ENCODE measurements at places on chromosomes 5 and 9. TPM values are rescaled to one million over a fixed set of nuclear protein-coding genes. Genes with fewer than 3 reads are reported as not detected.

CDC23 gene
- total RNA-seq: 23.8 TPM

PCSK1 gene
- not detected for total RNA-seq

SOHLH1 gene
- not detected for total RNA-seq

- H3K4me1 ChIP-seq: no peaks in the 10 kb centered on the region
- H3K27me3 ChIP-seq: no peaks in the 10 kb centered on the region
- no peaks in the 10 kb centered on the region for H3K36me3 ChIP-seq
- H3K27ac ChIP-seq: no peak overlapping the region
- no peak overlapping the region for H3K4me3 ChIP-seq
- DNase-seq: no peak
These were observed 165.6 kb downstream of the MACROH2A1 start for GRCh38 chr5:135233477-135233876.

GRCh38 chr5:90402521-90403255, 6.9 kb downstream of the CETN3 start:
- H3K4me1 ChIP-seq: no peaks in the 10 kb centered on the region
- peaks cover 16% of the 10 kb centered on the region for H3K36me3 ChIP-seq
- no peak overlapping the region for H3K4me3 ChIP-seq

- no peak for DNase-seq
- H3K4me3 ChIP-seq: no peak overlapping the region
- H3K27me3 ChIP-seq: no peaks in the 10 kb centered on the region
- H3K4me1 ChIP-seq: no peaks in the 10 kb centered on the region
- no peaks in the 10 kb centered on the region for H3K36me3 ChIP-seq
These were observed 273.1 kb downstream of the KIAA0825 start for GRCh38 chr5:94345257-94345656.

GRCh38 chr5:129746876-129747275, 1.0 kb upstream of the MINAR2 start:
- no peak overlapping the region for H3K27ac ChIP-seq
- no peaks in the 10 kb centered on the region for H3K4me1 ChIP-seq
- H3K36me3 ChIP-seq: no peaks in the 10 kb centered on the region

DNA sequence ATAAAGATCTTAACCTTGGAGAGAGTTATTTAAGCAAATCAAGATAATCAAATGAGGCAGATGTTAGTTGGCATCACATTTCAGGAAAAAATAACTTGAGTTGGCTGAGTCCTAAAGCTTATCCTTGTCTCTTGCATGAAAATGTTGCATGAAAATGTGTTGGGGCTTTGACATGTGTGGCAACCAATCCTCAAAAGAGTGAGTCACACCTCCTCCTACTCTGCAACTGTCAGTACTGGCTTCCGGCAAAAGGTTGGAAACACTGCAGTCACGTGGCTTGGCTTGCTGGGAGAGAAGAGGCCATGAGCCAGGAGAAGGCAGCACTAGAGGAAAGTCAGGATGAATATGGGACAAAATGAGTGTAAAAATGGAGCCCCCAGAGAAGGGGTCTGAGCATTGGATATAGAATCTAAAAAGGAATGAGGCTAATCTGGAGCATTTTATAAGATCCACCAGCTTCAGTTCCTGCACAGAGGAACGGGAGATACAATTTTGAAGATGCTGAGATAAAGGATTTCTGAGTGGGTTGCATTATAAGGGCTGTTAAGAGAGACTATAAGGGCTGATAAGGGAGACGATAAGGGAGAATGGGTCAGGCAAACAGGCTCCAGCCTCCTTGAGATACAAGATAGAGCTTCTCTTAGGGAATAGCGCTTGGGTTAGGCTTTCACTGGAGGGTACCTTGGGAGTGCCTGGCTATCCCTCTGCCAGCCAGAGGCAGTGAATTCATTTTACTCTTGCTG, 43.1 kb downstream of the SPATA31D1 start:
- H3K36me3 ChIP-seq: no peaks in the 10 kb centered on the region
- DNase-seq: no peak
- H3K4me3 ChIP-seq: no peak overlapping the region
- no peak overlapping the region for H3K27ac ChIP-seq

DNA sequence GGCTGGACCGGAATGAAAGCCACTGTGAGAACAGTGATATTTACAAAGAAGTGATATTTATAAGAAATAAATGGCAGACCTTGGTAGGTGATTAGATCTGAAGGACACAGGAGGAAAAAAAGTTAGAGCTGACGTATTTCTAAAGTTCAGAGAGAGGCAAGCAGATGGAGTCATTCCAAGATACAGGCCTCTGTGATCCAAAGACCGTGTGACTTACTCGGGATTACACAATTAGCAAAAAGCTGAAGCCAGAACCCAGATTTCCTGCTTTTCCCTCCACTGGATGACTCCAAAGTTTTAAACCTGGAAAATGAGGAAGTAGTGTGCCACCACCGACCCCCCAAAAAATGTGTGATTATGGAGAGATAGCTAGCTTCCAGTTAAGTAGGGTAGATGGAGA, 3.1 kb upstream of the DOCK8 start:
- no peak overlapping the region for H3K4me3 ChIP-seq
- no peak overlapping the region for H3K27ac ChIP-seq
- H3K4me1 ChIP-seq: peaks cover 13% of the 10 kb centered on the region
- H3K27me3 ChIP-seq: no peaks in the 10 kb centered on the region
- no peak for DNase-seq
- no peaks in the 10 kb centered on the region for H3K36me3 ChIP-seq

DNA sequence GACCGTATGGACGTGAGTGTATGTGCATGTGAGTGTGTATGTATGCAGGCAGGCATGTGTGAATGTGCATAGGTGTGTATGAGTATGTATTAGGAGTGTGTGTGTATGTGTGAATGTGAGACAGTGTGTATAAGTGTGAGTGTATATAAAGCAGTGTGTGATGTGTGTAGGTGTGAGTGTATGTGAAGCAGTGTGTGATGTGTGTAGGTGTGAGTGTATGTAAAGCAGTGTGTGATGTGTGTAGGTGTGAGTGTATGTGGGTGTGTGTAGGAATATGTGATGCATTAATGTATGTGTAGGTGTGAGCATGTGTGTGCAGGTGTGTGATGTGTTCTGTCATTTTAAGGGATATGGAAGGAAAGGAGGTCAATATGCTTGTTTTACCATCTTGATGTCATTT, 215.5 kb downstream of the GADD45G start:
- DNase-seq: no peak
- no peak overlapping the region for H3K27ac ChIP-seq
- no peak overlapping the region for H3K4me3 ChIP-seq
- no peaks in the 10 kb centered on the region for H3K36me3 ChIP-seq

GRCh38 chr5:65924366-65925043, 1.9 kb upstream of the ERBIN start:
- H3K27me3 ChIP-seq: no peaks in the 10 kb centered on the region
- no peak for DNase-seq
- H3K36me3 ChIP-seq: no peaks in the 10 kb centered on the region
- H3K27ac ChIP-seq: peak overlapping the region; percentile 81

DNA sequence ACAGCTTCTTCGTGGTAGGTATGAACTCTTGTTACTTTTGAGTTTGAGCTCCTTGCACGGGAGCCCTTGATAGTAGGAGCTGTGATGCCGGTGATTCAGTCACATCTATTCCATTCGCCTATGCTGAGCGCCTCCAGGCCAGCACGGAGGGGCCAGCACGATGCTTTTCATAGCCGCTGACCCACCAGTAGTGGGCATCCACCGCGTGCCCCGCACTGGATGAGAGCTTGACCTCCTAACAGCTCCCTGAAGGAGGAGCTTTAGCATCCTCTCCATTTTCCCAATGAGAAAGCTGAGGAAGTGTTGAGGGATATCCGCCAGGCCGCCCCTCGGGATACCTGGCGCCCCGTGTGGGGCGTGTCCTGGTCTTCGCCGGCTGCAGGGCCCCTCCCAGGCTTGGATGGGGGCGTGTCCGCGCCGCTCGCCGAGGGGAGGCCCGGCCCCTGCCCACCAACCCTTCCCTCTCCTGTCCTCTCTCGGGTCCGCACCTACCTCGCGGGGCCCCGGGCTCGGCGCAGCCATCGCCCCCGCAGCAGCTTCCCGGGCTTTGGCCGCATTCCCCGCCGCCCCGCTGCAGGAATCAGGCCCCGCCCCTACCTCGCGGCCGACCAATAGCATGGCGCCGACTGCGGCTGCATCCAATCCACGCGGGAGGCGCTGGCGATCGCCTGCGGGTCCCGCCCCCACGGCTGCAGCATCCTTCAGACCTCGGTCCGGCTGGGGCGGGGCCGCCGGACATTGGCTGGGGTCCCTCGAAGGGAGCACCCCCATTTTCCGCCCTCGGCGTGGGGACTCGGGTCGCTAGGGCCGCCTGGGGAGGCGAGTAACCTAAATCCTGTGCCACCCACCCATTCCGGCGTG, at the start of gene PIP5KL1:
PIP5KL1 (minus strand) TSS at position 547 of the 861 bp plus-strand sequence; CDS start at position 522, 25 bp downstream.
- peak; percentile 60 for DNase-seq
- H3K27me3 ChIP-seq: peaks cover 40% of the 10 kb centered on the region
- peaks cover 60% of the 10 kb centered on the region for H3K4me1 ChIP-seq
- no peak within 1 kb of the TSS for H3K27ac ChIP-seq
- peaks cover 9% of the 10 kb centered on the region for H3K36me3 ChIP-seq

DNA sequence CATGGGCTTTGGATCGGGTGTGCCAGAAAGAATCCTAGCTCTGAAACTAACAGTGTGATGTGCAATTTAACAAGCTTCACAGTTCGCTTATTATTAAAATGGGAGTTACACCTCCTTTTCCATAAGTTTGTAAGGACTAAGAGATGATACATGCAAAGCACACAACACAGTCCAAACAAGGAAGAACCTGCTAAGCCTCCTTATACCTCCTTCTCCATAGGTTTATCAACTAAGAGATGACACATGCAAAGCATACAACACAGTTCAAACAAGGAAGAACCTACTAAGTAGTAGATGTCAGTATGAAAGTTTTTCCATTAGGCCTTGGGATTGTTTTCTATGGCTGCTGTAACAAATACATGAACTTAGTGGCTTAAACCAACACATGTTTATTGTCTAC, 215.9 kb downstream of the DCP2 start:
- H3K36me3 ChIP-seq: no peaks in the 10 kb centered on the region
- no peaks in the 10 kb centered on the region for H3K4me1 ChIP-seq
- no peak overlapping the region for H3K4me3 ChIP-seq
- H3K27ac ChIP-seq: no peak overlapping the region
- no peaks in the 10 kb centered on the region for H3K27me3 ChIP-seq
- no peak for DNase-seq

GRCh38 chr9:9108641-9109040, 1309.1 kb upstream of the DMAC1 start:
- no peak overlapping the region for H3K27ac ChIP-seq
- no peak overlapping the region for H3K4me3 ChIP-seq
- no peaks in the 10 kb centered on the region for H3K27me3 ChIP-seq
- no peak for DNase-seq
- H3K36me3 ChIP-seq: no peaks in the 10 kb centered on the region
